ENCODE measurements at places on chromosomes 11 and 22.

DNA sequence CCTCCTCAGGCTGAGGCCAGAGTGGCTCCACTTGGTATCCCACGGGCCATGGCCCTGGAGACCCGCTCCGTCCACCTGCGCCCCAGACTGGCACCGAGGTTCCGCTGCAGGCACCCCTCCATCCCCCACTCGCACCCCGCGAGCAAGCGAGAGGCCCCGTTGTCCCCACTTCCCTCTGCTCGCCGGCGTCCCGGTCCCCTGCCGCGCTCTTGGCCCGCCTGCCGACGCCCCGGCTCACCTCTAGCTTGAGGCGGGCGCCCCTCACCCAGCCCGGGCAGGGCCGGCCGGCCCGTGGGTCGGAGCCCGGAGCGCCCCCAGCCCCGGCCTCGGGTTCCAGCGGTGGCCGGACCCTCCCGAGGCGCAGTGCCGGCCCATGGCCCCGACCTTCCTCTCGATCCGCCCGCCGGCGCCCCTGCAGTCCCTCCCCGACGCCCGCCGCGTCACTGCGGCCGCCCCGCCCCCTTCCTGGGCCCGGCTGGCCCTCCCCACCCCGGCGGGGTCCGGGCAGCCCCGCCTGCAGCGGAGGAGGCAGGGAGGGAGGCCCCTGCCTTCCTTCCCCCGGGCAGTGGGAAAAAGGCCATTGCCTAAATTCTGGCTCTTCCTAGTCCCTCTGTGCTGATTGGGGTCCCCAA lies at the start of gene PITPNM1:
Gene PITPNM1, minus strand, starts transcription at position 414 of the 632 bp plus-strand sequence. CDS start 1,183 bp downstream, outside the sequence.
- DNase-seq = no peak

DNA sequence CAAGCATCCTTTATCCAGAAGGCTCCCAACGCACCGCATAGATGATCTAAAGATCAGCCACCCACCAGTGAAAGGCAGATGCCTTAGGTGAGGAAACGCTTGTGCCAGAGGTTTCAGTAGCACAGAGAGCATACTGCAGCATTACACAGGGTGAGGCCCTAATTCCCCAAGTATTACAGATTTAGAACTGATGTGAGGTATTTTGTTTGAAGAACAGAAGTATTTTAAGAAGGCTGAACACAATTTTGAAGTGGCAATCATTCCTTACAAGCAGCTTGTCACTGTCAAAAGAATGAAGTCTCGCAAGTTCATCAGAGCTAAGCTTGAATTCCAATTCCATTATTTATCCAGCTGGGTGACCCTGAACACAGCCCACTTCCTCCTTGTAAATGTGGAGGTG lies 70.0 kb upstream of the FAT3 start:
- DNase-seq = no peak

DNA sequence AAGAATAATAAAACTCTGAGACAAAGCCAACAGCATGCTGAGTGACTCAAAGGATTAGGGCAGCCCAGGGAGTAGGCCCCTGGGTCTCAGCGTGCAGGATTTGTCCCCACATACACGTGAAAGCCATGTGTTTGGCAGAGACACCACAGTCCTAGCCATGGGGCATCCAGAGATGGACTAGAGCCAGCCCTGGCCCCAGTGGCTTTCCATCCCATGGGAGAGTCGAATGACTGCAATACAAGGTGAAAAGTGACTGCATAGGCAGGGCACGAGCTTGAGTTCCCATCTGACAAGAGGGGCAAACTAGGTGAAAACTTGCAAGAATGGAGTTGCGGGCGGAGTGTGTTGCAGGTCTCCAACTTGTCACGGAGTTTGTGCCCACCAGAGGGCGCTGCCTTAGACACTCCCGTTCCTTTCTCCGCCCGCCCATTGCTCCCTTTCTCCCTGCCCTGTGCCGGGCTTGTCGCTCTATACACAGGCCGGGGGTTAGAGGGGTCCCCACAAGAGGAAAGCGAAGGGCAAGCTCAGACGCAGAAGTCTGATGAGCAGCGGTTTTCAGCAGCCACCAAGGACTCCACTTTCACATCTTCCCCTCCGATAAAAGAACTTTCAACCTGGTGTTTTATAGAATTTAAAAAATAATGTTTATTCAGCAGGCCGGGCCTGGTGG lies 24.2 kb downstream of the TSKU start:
- peak; percentile 84 for DNase-seq

DNA sequence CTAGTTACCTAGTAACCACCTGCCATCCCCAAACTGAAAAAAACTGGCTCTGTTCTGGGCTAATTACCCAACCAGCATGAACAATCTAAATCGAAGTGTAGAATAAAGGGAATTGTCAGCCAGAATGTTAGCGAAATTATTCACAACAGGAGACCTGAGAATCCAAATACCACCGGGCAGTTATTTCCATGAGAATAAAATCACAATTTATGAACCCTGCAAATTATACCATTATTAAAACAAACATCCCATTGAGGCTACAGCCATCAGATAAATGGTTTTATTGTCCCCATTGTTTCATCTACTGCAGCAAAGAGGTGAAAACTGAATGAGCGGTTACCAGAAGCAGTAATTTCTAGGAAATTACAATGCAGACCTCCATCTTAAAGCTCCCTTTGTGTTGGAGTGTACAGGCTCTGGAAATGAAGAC lies 21.7 kb downstream of the FAM168A start:
- DNase-seq = peak; percentile 36

DNA sequence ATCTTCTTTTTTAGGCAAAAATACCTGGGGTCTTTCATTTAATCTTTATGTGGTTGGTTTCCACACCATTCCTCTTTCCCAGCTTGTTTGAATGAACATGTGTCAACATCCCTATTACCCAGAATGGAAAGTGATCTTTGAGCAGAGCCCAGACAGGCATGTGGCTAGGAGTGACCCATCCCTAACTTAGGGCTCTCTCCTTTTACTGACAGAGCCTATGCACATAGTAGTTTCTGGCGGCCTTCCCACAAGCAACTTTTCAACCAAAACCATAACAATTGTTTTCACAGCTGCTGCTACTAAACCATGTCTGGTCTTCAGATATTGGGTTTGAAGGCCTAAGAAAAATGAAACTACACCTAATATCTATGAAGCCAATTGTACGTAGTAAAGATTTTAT lies 107.5 kb downstream of the TENM4 start:
- DNase-seq = no peak

DNA sequence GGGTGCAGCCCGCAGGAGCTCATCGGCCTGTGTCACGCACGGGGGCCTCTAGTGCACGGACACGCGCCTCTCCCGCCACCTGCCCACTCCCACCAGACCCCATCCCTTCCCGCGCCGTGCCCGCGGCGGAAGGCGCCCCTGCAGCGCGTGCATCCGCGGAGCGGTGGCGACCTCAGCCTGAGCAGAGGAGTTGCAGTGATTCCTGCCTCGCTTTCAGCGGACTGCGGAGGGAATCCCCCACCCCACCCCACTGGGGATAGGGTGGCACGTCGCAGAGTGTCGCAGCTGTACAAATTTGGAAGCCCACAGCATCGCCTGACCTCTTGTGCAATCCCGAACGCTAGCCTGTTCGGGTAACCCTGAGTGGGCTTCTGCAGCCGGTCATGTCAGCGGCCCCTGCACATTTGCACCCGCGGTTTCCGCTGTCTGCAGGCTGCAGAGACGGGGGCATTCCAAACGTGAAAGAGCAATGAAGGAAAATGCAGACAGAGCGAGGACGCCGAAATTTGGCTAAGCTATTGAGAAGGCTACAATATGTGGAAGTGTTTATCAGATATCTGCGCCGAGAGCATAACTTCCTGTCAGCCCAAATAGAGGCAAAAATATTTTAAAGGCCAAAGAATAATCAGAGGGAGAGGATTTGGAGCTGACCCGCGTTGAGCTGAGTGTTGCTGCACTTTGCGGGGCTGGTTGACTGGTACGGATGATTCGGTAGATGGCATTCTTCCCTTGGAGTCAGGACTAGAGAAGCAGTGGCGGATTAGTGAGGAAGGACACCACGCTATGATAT lies 617 bp upstream of the ARHGAP20 start:
- peak; percentile 83 for DNase-seq

DNA sequence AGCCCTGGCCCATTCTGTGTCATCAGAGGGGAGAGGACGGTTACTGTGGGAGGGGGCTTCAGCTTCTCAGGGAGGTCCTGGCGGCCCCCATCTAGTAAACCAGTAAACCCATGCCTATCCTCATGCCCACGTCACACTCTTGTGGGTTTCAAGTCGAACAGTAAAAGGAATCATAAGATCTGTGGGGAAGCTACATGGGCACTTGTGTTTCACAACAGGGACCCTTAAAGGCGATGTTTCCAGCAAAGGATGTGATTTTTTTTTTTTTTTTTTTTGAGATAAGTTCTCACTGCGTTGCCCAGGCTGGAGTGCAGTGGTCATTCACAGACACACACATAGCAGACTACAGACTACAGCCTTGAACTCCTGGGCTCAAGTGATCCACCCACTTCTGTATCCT lies 9.2 kb upstream of the PARVG start:
- no peak for DNase-seq

DNA sequence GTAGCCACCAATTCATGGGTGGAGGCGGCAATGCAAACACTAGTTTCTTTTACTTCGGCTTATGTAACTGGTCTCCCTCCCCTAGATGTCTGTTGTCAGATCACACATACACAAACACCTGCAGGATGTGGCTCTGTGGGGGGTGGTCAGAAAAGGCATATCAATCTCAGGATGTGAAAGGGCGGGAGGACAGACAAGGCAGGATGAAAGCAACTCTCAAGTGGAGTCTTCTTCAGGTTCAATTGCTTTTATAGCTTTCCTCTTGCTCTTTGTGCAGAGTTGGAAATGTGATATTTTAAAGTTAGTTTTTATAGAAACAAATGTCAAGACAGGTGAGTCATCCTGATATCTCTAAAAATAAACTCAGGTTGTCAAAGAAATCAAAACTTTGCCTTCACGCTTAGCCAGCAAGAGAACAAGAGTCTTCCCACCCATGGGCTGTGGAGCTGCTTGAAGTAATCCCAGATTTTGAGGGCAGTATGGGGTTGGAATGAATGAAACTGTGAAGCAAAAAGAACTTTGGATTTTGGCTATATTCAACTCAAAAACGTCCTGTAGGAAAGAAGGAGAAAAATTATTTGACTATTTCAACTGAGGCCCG lies 423.4 kb downstream of the GUCY1A2 start:
- DNase-seq = no peak

GRCh38 chr11:128450882-128451651 lies 136.3 kb downstream of the ETS1 start:
- DNase-seq = no peak

GRCh38 chr11:1227551-1228100 lies 4.8 kb downstream of the MUC5B start:
- DNase-seq = no peak

- DNase-seq = no peak
Observed at GRCh38 chr22:17303441-17303839, 65.8 kb upstream of the CECR2 start.

GRCh38 chr11:35911616-35912165 lies 32.2 kb upstream of the LDLRAD3 start:
- no peak for DNase-seq

GRCh38 chr11:122050021-122050690 lies 65.9 kb downstream of the BLID start:
- no peak for DNase-seq

DNA sequence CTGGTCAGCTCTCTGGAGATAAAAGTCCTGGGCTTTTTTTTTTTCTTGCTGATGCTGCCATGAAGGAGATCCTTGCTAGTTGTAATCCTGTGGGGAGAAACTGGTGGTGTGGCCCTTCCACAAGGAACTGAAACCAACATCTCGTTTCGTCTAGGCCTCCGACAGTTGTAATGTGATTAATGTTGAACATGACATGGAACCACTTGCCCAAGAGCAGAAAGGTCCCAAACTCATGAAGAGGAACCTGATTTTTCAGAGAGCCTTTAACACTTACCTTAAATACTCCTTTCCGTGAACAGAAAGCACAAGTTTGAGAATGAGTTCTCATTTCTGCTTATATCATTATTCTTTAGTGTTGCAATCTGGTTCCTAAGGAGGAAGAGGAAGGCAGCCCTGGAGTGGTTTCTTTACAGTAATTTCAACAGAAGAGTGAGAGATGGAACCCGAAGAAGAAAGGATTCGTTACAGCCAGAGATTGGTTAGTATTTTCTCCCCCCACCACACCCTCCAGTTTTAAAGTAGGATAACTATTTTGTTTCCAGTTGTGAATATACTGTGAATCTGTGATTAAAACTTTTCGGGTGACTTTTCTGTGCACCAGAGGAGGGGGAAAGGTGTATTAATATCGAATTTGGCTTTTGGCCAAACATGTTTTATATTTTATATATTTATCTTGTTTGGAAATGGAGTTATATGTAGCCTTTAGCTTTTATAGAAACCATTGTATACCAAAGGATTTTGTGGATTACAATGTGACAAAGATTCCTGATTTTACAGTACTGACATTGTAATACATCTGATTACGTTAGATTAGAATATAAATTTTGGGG lies 2.0 kb downstream of the KDM2A start:
- DNase-seq = peak; percentile 37

DNA sequence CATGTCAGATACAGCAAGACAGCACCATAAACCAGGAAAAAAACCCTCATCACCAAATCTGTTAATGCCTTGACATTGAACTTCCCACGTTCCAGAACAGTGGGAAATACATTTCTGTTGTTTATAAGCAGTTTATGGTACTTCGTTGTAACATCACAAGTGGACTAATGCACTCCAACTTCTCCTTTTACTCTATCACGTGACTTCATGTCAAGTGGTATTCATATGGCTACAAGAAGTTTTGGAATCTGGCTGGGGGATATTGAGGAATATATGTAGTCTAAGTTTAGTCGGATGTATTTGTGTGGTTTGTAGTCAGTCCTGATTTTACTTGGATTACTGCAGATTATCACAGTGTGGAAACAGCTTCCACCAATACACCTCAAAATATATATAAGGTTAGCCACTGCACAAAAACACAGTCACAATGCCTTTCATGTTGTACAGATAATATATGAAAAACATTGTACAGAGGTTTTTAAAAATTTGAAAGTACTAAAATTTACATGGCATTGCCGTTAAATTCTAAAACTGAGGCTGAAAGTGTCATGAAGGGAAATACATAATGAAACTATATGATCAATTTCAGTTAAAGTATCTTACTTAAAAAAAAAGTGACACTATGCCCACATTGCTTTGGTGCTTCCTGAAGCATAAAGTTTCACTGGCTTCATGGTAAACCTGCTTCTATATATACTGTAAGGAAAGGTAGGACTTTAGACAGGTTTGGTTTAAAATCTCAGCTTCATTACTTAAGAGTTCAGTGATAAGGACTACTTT lies 134.1 kb downstream of the CASP12 start:
- DNase-seq = no peak

- peak; percentile 3 for DNase-seq
Observed at GRCh38 chr11:30879322-30880005, 293.3 kb upstream of the MPPED2 start.

DNA sequence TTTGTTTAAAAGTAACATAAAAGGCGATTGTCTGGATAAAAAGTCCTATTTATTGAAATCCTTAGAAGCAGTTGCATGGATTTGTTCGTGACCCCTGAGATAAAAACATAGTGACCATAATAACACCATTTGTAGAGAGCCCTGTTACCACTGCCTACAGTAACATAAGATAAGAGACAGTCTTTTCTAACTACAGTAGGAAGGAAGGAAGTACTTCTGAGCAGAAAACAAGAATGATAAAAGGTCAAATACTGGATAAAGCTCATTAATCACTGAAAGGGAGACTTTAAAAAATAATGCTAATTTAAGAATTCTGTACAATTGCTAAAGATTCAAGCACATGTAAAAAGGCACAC lies 47.1 kb upstream of the SOX6 start:
- no peak for DNase-seq

GRCh38 chr11:91850533-91851275 lies 373.9 kb upstream of the FAT3 start:
- DNase-seq = no peak

GRCh38 chr11:131499199-131499598 lies 128.8 kb downstream of the NTM start:
- DNase-seq = no peak
